SJCRH30 (cell line): ENCODE measurements at places on chromosomes 13 and 19.

DNA sequence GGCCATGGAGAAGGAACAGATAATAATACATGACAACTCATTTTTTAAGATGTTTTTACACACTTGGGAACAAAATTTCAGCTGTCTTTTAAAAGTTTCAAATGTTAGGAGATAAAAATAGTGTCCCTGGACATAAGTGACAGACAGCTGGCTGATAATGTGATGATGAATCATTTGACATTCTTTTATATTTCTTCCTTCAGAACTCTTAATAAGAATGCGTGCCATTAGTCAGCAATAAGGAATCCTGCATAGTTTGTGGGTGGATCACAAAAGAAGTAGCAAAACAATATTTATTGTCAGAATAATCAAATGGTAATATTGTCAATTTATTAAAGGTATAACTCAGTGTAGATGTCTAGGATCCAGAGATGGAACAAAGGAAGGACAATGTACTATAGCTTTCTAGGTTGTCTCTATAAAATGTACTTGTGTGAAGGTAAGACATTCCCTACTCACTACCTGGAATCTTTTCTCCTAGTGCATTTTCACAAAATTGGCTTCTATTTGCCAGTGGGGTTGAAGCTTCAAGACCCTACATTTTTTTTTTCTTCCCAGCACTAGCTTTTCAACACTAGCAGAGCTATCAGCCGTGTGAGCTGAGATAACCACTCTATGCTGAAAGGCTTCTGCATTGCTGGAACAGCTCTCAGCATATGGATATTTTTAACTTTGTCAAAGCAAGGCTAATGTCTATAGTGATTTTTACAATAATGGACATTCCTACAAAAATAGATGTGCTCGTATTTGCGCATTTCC lies 175.6 kb upstream of the SLITRK6 start:
- DNase-seq: no peak

DNA sequence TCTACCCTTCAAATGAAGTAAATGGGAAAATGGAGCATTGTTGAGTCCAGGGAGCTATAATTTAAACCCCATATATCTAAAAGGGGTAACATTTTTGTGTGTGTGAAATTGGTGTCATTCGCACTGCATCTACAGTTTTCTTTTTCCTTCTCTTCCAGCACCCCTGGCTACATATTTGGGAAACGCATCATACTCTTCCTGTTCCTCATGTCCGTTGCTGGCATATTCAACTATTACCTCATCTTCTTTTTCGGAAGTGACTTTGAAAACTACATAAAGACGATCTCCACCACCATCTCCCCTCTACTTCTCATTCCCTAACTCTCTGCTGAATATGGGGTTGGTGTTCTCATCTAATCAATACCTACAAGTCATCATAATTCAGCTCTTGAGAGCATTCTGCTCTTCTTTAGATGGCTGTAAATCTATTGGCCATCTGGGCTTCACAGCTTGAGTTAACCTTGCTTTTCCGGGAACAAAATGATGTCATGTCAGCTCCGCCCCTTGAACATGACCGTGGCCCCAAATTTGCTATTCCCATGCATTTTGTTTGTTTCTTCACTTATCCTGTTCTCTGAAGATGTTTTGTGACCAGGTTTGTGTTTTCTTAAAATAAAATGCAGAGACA lies 28.6 kb downstream of the ALOX5AP start:
- no peak for DNase-seq

GRCh38 chr19:13963603-13964105 lies 11.3 kb downstream of the DCAF15 start:
- no peak for DNase-seq

DNA sequence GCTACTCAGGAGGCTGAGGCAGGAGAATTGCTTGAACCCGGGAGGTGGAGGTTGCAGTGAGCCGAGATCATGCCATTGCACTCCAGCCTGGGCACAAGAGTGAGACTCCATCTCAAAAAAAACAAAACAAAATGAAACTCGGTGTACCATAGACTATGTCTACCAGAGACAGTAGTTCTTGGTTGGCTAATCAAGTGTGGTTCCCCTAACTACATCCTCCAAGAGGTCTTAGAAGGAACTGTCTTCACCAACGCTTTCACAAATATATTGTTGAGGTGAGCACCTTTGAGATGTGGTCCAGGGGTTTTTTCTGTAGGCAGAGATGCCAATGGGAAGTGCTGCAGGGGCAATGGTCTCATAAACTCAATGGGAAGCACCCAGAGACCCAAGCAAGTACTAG lies 48.0 kb downstream of the RFC3 start:
- DNase-seq: no peak

- no peak for DNase-seq
These were observed 114.0 kb downstream of the UQCRFS1 start for GRCh38 chr19:29098863-29099481.

DNA sequence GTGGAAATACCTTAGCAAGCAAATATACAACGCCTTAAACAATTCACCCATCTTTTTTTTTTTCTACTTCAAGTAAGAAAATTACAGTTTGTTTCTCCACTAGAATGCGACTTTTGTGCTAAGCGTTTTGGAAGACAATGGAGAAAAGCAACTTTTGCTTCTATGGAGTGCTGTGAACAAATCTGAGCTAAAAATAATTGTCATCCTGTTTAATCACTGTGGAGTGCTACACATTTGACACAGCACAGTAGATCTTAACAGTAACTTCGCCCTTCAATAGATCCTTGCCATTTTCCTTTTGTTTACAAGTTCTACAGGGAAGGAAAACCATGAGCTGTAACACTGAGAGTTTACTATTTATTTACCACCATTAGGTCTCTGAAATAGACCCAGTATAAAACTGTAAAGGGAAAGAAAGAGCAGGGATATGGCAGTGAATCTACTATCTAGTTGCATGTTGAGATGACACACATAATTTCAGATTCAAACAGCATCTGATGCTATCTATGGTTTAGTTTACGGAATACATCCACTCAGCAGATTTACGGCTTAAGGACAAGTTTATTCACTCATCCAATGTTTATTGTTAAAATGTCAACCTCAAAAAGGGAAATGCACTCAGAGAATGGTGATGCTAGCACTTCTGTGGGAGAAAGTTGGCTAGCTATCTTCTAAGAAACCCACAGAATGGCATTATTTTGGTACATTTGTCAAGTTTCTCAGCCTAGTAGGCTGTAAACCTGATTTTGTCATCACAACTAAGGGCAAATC lies 175.3 kb downstream of the VWA8 start:
- DNase-seq: no peak

- no peak for DNase-seq
These were observed 518.5 kb downstream of the FGF9 start for GRCh38 chr13:22189176-22190048.

DNA sequence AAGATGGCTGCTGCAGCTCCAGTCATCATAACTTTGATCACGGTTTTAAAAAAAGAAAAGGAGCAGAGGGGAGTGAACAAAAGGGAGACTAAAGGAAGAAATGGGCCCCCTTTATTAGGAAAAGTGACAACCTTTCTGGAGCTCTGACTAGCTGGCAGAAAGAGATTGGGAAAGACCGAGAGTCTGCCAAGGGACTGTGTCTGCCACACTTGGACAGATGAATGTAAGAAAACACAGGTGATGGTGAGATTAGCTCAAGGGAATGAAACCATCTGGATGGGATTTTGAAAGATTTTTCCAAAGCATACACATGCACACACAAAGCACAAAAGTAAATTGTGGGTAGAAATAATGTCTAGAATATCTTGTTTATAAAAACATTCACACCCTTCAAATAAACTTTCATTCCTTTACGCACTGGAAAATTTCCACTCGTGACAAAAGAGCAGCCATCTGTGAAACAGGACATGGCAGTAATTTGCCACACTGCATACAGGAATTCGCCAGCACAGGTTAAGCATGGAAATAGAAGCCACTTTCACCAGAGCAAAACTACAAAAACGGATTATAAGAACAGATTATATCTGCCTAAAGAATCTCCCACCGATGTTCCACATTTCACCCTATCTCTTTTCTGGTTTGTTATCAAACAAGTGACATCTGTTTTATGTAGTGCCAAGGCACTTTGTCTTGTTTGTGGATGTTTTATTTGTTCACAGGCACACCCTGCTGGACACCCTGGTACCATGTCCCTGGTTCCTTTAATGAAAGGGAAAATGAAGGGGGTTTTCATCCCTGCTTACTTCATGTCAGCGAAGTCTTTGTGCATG lies 819.5 kb downstream of the DIAPH3 start:
- no peak for DNase-seq

DNA sequence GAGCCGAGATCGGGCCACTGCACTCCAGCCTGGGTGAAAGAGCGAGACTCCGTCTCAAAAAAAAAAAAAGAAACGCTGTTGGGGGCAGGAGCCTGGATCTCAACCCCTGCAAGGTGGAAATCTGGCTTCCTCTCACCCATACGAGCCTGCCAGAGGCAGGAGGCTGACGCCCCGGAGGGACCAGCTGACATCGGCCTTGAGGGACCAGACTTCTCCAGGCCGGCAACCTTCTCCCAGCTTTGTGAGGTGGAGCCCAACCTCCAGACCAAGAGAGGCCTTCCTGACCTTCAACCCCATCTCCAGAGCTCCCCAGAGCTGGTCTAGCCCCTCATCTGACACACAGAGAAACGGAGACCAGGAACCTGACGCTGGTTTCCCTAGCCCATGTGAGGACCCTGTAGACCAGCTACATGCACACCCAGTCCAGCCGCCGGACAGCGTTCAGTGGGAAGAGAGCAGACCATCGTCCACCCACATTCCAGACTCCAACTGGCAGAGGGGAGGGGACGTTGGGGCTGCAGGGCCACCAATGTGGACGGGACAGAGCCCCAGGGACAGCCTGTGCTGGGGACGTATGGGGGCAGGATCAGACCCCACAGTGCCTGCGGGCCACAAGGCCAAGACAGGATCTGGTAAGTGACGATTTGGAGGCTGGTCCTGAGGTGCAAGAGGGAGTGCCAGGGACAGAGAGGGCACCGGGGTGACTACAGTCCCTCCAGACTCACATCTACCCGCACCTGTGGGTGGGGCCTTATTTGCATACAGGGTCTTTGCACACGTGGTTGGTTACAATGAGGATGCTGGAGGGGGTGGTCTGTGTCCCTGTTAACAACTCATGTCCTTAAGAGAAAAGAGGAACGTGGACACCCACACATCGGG lies 11.4 kb downstream of the SBNO2 start:
- DNase-seq: no peak

DNA sequence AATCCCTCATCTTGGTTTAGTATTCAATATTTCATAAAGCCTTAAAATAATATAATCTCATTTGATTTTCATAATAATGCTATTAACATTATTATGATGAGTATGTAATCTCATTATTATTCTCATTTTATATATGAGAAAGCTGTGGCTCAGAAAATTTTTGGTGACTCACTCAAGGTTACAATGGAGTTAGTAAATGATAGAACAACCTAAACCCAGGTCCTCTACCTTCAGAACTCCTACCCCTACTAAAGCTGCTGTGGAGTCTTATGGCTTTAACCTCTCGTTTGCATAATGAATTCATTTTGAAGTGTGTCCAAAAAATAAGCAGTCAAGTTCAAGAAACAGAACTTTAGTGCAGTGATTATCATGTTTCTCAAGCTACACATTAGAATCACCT lies 226.3 kb downstream of the TBC1D4 start:
- DNase-seq: no peak

GRCh38 chr13:67224148-67224846 lies 5.8 kb downstream of the PCDH9 start:
- DNase-seq: peak; percentile 86

DNA sequence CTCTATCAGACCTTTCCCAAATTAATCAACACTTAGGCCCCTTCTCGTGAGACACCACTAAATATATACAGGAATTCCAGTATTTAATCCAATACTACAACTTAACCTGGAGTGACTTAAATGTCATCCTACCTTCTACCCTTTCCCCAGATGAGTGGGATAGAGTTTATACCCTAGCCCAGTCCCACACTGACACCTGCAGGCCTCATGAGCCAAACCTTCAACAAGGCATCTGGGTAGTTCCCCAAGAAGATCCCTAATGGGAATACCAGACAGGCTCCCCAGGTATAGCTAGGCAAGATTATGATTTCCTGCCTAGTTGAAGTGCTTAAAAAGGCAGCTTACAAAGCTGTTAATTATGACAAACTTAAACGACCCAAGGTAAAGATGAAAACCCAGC lies 15.9 kb downstream of the ZNF83 start:
- DNase-seq: no peak

- no peak for DNase-seq
These were observed 202.3 kb downstream of the ABCC4 start for GRCh38 chr13:95098916-95099315.

- peak; percentile 70 for DNase-seq
These were observed 2.3 kb upstream of the ILF3 start for GRCh38 chr19:10651851-10652250.
